Inflammatory macrophage treated with lipopolysaccharide for 1 hour (primary cell): ENCODE measurements at places on chromosomes 12 and 14.

- no peak for DNase-seq
Measured at GRCh38 chr12:68106160-68106559, 53.4 kb downstream of the IFNG start.

DNA sequence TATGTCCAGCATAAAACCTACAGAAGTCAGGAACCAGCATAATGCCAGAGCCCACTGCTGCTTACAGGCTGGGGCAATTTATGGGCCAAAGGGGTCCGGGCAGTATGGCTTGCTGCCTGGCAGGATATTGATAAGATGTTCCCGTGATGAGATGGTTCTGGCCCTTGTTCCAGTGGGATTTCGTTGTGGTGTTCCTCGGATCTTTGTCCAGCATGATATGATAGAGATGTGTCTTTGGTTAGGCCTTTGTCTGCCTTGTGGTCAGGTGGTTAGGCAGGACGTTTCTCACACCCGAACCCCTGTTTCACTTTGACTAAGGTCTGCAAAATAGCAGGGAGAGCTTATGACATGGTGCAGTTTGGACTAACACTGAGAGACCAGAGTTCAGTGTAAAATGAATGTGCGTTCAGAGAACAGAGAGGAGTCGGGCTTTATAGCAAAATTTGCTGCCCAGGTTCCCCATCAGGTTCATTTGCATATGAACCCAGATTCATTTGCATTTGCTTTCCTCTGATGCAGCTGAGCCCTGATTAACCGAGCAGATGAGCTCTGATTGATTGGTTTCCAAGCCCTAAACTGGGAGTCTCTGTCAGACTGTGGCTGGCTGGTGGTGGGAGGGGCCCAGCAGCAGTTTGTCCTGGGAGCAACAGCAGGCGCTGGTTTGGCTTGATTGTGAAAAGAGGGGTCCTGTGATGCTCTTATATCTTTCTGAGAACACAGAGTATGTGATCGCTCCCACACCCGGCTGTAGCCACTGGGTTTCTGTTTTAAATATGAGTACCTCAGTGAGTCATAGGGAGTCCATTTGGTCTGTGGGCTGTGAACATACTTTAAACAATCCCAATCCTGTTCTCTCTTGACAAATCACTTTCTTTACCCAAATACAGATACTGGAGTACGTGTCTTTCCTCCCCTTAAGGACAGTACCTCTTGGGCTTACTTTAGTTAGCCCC is 156.3 kb upstream of the PZP start:
- DNase-seq = peak; percentile 27

DNA sequence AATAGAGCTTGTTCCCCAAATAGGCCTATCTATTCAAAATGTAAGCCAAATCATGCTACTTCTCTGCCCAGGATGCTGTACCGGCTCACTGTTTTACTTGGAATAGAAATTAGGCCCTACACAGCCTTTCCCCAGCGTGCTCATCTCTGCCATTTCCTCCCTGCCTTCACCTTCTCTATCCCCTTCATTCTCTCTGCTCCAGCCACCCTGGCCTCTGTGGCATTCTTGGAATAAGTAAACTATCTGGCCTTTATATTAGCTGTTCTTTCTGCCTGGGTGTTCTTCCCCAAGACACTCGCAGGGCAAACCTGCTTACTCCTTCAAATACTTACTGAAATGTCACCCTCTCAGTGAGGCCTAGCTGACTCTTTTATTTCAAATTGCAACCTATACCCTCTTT is 30.9 kb upstream of the DYRK2 start:
- no peak for DNase-seq

GRCh38 chr12:59708064-59708463 is 112.2 kb downstream of the SLC16A7 start:
- no peak for DNase-seq

GRCh38 chr12:97476255-97476654 is 13.7 kb downstream of the RMST start:
- DNase-seq = no peak
